Thoracic aorta (tissue), 2 donors: ENCODE measurements at places on chromosomes 4 and X. TPM values are rescaled to one million over a fixed set of nuclear protein-coding genes. Genes with fewer than 3 reads are reported as not detected.
A peak's percentile ranks its signal among the peaks of the same experiment; 100 is the strongest.

Gene F9
- not detected for total RNA-seq

Gene RENBP
- 21.4 TPM for total RNA-seq

DNA sequence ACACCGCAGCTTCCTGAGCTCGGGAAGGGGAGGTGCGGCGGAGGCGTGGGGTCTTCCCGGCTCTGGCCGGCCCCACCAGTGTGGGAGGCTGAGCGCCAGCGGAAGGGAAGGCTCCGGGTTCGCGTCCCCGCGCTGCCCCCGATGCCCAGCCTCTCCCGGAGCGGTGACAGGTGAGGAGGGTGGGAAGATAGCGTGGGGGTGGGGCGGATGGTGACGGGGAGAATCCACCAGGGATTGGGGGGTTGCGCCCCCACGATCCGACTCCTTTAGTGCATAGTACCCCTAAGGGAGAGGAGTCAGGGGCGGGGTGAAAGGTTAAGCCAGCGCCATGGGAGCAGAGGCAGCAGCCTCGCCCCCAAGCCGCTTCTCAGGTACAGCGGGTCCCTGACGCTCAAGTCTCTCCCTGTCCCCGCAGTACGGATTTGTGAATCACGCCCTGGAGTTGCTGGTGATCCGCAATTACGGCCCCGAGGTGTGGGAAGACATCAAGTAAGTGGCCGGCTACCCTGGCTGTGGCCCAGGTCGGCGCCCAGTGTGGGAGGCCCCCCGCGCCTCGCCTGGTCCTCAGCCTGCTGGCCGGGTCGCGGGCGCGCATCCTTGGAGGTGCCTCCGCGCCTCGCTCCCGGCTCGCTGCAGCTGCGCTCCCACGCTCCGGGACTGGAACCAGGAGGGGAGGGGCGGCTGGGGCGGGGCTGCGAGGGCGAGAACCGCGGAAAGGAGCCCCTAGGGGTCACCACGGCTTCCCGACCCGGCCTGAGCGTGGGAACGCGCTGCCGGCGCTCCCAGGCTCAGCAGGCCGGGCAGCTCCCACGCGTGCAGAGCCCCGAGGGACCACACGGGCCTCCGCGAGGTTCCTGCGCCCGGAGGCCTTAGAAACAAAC, 791 bp downstream of the GUCY1B1 start:
- H3K36me3 ChIP-seq: no peaks in the 10 kb centered on the region
- peaks cover 16% of the 10 kb centered on the region for H3K4me1 ChIP-seq
- peak overlapping the region; percentile 93 for H3K27ac ChIP-seq
- DNase-seq: peak; percentile 27
- no peaks in the 10 kb centered on the region for H3K27me3 ChIP-seq

GRCh38 chr4:77922158-77923094, 59.8 kb downstream of the MRPL1 start:
- H3K27ac ChIP-seq: no peak overlapping the region
- no peak for DNase-seq
- H3K4me3 ChIP-seq: no peak overlapping the region
- H3K27me3 ChIP-seq: no peaks in the 10 kb centered on the region
- peaks cover 7% of the 10 kb centered on the region for H3K4me1 ChIP-seq
